ENCODE measurements at places on chromosomes 13 and 19.

GRCh38 chr13:67343777-67344176, 113.6 kb upstream of the PCDH9 start:
- no peak for DNase-seq

- DNase-seq = no peak
These were observed 31.3 kb downstream of the UBL3 start for GRCh38 chr13:29819143-29819542.

GRCh38 chr19:33771384-33772101, 25.1 kb upstream of the KCTD15 start:
- DNase-seq = peak; percentile 43

GRCh38 chr13:75151081-75151643, 330.8 kb downstream of the TBC1D4 start:
- DNase-seq = no peak

DNA sequence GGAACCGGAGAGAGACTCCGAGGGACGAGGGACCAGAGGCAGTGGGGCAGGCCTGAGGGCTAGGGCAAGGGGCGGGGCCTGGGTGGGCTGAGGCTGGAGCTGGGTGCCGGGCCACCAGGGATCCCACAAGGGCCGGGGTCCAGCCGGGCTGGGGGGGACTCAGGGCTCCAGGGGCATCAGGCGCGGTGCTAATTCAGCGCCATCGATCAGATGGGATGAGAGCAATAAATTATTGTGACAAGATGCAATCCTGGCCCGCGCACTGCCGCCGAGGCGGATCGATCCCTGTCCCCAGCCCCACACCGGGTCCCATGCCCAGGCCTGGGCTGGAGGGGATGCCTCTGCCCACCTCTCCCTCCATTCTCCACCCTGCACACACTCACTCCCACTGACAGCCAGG, 5.7 kb downstream of the ERFL start:
- no peak for DNase-seq

DNA sequence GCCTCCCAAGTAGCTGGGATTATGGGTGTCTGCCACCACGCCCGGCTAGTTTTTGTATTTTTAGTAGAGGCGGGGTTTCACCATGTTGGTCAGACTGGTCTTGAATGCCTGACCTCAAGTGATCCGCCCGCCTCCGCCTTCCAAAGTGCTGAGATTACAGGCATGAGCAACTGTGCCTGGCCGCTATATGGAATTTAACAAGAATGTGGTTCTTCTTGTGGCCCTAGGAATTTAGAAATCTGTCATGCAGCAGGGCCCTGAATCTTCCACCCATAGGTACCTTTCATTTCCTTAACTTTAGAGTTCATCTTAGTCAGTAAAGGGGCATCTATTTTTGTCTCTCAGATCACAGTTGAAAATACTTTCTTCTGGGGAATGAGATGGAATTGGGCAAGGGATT, 25.6 kb upstream of the NDFIP2 start:
- no peak for DNase-seq

- DNase-seq = no peak
These were observed 78.1 kb upstream of the PCDH9 start for GRCh38 chr13:67308004-67308772.

DNA sequence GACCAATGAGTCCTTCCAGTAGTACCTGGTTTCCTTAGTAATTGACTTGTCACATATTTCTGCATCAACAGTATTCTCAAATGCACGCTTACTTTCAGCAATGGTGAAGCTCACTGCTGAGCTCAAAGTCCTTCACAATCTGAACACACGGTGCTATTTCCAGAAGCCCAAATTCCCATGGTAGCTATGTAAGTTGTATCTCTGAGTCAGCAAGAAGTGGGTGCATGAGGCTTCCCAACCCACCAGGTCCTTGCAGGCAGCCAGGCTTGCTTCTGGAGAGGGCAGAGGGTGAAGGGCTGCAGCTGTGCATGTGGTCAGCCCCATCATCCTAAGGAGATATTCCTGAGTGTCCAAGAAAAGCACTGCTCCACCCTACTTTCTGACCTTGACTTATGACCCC, 25.7 kb downstream of the COL4A2 start:
- no peak for DNase-seq

- DNase-seq = no peak
These were observed 10.5 kb downstream of the TULP2 start for GRCh38 chr19:48887861-48888612.

DNA sequence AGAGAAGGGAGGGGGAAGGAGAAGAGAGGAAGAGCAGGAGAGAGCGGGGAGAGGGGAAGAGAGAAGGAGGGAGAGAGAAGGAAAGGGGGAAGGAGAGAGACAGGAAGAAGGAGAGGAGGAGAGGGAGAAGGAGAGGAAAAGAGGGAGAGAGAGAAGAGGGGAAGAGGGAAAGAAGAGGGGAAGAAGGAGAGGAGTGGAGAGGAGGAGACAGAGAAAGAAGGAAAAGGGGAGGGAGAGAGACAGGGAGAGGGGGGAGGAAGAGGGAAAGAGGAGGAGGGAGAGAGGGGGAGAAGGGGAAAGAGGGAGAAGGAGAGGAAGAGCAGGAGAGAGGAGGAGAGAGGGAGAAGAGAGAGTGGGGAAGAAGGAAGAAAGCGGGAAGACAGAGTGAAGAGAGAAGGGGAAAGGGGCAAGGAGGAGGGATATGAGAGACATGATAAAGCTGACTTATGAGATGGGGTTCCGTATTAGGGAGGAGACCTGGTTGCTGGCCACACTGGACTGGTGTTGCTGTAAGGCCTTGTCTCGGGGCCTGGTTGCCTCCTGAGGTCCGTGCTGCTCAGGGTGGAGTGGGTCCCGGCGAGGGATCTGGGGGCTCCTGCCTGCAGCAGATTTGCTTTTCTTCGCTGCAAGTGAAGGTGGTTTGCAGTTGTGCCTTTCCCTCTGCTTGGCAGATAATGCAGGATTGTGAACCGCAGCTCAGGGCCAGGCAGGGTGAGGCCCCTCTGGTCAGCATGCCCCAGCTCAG, 139.5 kb downstream of the TEX29 start:
- no peak for DNase-seq

- DNase-seq = no peak
These were observed 932 bp upstream of the TRAPPC2B start for GRCh38 chr19:57362419-57362818.

- no peak for DNase-seq
These were observed 1.5 kb downstream of the HS6ST3 start for GRCh38 chr13:96091164-96092117.

DNA sequence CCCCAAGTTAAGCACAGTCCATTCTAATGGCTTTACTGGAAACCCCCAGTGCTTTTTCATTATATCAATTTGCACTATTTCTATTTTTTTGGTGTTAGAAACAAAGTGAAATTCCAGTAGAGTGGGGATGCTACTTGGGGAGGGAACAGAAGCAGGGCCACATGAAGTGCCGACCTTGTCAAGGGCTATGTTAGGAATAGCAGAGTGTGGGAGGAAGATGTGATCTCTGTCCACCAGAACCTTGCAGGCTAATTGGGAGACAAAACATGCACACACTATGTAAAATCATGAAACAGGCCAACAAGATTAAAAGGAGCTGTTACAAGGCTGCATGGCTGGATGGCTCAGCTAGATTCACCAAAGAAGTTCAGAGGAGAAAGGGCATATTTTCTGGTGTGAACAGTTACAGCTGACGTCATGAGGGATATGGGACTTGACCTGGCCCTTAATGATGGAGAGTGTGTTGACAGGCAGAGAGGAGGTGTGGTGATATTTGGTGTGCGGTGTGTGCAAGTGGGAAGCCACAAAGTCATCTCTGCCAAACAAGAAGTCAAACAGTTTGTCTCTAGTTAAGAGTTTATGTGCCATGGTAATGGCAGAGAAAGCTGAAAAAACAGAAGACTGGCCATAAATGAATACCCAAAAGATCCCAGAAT, 318.4 kb upstream of the MAB21L1 start:
- no peak for DNase-seq

DNA sequence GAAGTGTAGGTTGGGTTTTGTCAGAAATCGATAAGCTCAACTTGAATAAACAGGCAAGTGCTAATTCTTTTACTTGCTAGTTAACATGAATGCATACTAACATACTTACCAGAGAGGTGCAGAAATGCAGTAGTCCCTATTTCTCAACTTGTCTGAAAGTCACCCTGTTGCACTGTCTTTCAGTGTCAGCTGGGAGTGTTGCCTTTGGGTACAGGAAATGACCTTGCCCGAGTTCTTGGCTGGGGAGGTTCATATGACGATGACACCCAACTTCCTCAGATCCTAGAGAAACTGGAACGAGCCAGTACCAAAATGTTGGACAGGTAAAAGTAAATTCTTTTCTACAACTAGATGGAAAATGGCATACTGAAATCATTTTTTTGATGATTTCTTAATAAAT, 103.5 kb upstream of the AKAP11 start:
- no peak for DNase-seq

DNA sequence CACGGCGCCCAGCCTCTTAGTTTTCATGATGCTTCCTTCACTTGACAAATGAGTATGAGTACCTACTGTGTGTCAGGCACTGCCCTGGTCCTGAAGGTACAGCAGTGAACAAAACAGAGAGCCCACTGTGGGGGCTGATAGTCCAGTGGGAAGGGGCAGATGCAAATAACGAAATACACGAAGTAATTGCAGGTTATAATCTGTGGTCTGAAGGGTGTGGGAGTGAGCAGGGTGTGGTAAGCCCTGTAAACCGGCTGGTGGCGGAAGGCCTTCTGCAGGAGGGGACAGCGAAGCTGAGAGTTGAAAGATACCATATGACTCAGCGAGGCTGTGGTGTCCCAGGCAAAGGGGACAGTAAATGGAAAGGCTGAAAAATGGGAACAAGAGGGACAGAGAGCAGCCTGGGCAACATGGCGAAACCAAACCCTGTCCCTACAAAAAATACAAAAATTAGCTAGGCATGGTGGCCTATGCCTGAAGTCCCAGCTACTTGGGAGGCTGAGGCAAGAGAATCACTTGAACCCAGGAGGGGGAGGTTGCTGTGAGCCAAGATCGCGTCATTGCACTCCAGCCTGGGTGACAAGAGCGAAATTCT, 60.5 kb downstream of the MAP4K1 start:
- DNase-seq = no peak

- DNase-seq = no peak
These were observed 11.6 kb downstream of the ZNF160 start for GRCh38 chr19:53091413-53092254.

GRCh38 chr19:38352611-38353010, 17.0 kb downstream of the CATSPERG start:
- no peak for DNase-seq

DNA sequence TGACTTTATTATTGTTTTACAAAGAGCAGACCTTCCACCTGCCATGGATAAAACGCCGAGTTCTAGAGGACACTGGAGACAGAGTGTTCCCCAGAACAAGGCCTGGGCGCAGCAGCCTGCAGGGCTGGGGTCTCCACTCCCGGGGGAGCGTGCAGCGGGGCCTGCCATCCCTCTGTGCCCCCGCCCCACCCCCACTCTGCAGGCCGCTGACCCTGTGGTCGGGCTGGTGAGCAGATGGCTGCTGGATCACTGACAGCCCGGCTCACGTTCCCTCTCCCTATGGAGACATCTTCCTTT, 8.6 kb upstream of the PTBP1 start:
- no peak for DNase-seq

- DNase-seq = no peak
These were observed 9.2 kb upstream of the CLIP3 start for GRCh38 chr19:36041831-36042230.

DNA sequence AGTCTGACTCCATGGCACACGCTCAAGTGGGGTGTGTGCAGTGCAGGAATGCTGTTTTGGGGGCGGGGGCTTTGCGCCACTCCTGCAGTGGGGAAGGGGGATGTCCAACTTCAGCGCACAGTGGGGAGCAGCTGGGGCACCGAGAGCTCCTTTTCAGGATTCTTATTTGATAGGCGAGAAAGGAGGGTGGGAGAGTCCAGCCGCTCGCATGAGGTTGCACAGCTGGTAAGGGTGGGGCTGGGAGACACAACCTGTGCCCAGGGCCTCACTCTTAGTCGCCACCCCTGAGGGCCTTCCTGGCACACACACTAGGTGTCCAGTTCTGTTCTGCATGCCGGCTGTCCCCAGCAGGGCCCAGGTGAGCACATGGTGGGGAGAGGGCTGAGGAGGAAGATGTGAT, 190.8 kb downstream of the UQCRFS1 start:
- DNase-seq = no peak

DNA sequence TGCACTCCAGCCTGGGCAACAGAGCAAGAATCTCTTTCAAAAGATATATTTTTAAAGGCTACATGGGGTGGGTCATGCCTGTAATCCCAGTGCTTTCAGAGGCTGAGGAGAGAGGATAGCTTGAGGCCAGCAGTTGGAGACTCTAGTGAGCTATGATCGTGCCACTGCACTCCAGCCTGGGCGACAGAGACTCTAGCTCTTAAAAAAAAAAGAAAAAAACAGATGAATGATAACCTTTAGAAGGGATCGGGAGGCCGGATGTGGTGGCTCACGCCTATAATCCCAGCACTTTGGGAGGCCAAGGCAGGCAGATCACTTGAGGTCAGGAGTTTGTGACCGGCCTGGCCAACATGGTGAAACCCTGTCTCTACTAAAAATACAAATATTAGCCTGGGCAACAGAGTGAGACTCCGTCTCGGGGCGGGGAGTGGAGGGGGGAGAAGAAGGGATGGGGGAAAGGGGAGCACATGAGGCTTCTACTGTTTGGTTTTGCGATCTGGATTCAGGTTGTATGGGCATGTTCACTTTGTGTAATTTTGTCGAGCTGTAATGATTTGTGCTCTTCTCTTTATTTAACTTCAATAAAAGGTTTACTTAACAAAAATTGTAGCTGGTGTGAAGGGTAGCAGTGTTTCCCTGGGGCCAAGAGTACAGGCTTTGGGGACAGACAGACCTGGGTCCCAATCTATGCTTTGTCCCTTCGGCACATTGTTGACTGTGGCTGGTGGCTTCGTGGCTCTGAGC, 1.1 kb upstream of the PSMC4 start:
- DNase-seq = no peak

- no peak for DNase-seq
These were observed 14.4 kb downstream of the MEF2B start for GRCh38 chr19:19155495-19156219.

DNA sequence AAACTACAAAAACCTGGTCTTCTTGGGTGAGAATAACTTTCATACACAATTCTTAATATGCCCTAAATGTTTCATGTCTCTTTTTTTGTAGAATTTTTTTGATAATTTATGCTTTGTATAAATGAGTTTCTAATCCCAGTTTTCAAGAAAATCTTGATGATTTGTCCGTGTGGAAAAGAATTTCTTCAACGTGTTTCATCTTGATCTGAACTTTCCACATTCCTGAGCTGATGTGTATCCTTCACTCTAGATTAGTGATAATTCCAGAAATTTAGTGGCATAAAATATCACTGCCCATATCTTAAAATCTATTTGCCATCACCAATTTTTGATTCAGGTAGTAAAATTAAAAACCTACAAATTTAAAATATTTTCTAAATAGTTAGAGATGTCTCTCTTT, 24.6 kb downstream of the ZNF431 start:
- DNase-seq = no peak

- no peak for DNase-seq
These were observed 309.3 kb upstream of the HTR2A start for GRCh38 chr13:47206111-47206510.
